ENCODE measurements at places on chromosomes 12 and 14. TPM values are rescaled to one million over a fixed set of nuclear protein-coding genes. Genes with fewer than 3 reads are reported as not detected.

Gene RND1
- 1.2 TPM for polyA plus RNA-seq

Gene BIN2
- 29.6 TPM for polyA plus RNA-seq

DNA sequence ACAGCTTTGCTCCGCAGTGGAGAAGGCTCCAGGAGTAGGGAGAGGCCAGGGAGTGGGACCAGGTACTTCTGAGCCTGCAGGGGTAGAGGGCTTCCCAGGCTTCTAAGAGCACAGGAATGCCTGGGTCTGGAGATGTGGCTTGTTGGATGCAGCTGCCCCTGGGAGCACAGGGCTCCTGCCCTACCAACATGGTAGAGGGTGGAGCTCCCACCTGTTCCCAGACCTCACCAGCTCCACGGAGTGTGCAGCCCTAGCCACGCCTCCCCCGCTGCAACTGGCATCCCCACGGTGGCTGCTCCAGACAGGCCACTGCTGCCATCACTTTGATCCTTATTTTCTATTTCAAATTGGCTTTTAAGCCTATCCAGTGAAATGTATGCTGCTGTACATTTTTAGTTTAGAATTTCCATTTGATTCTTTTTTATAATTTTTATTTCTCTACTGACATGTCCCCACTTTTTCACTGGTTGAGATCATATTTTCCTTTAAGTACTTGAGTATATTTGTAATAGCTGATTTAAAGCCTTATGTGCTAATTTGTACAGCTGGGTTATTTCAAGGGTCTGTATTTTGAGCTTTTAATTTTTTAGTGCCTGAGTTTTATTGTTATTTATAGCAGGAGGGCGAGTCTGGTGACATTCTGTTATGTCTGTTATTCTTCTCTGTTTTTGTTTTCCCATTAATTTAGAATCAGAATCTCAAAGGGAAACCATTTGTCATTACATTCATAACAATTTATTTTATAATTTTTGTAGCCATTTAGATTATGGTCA, 78.0 kb downstream of the DERA start:
- DNase-seq = no peak

DNA sequence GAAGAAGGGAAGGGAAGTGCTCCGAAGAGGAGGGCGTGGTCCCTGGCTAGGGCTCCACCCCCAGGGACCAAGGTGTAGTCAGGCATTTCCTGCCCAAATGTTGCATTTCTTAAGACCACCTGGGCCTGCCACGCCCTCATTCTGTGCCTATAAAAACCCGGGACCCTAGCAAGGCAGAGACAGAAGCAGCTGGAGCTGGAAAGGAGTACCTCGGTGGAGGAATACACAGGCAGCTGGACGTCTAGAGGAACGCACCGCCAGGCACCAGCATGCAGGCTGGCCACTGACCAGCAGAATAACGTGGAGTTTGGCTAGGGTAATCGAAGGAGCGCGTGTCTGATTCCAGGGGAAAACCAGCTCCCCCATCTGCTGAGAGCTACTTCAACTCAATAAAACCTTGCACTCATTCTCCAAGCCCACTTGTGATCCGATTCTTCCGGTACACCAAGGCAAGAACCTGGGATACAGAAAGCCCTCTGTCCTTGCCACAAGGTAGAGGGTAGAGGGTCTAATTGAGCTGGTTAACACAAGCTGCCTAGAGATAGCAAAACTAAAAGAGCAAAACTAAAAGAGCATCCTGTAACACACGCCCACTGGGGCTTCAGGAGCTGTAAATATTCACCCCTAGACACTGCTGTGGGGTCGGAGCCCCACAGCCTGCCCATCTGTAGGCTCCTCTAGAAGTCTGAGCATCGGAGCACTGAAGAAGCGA, 21.0 kb downstream of the CFL2 start:
- peak; percentile 54 for DNase-seq

- DNase-seq = no peak
These were observed 194.7 kb downstream of the BCL11B start for GRCh38 chr14:99077076-99077843.

GRCh38 chr14:89280600-89280999, 136.4 kb downstream of the FOXN3 start:
- no peak for DNase-seq

Measured in testis (tissue), 5 donors.